ENCODE measurements at places on chromosomes 12 and 14.

- DNase-seq = no peak
These were observed 50.2 kb downstream of the FRMD6 start for GRCh38 chr14:51701951-51702350.

GRCh38 chr14:83260751-83261150 lies 1727.1 kb upstream of the SEL1L start:
- DNase-seq = no peak

DNA sequence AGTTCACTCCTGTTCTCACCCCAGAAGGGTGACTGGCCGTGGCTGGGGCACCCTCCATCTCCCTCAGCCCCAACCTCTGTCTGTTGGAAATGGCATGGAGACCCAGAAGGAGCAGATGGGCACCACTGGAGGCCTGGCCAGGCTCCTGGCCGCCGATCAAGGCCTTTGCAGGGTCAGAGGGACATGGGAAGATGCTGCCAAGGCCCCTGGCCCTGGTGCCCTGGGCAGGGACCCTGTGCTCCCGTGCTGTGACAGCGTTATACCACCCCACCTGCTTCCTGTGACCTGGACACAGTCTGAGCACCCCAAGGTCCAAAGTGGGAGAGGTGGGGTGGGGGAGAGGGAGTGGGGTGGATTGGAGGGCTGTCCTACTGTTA lies 3.5 kb downstream of the INF2 start:
- DNase-seq = no peak

DNA sequence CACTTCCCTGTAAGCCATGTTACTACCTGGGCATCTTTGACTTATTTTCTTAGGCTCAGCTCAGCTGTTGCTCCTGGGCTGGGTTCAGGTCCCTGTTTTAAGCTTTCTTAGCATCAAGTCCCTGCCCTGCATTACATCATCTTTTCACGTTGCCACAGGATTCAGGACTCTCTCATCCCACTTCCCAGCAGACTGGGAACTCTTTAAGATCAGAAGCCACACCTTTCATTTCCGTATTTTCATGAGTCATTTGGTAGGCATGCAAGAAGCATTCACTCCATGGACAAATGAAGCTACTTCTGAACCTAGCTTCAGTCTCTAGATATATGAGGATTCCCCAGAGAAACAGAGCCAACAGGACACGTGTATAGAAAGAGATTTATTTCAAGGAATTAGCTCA lies 726.8 kb downstream of the VRK1 start:
- no peak for DNase-seq

DNA sequence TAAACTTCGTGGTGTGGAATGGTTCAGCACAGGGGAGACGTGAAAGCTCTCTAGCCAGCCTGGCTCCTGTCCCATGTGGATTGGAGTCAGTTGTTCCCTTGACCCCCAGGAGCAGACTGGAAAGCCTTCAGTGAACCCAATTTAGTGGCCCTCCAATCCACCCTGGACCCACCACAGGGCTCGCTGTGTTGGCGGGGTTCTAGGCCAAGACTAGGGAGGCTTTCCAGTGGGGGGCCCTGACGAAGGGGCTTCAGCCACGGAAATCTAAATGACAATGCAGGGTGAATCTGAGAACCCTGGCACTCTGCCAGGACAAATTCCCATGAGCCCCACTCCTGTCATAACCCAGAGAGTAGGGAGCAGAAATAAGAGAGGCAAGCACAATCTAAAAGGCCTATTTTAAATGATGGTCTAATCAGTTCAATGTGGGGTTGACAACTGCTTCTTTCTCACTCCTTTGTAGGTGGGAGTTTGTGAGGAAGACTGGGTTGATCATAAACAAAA lies 110.8 kb downstream of the SLC35F4 start:
- DNase-seq = no peak

DNA sequence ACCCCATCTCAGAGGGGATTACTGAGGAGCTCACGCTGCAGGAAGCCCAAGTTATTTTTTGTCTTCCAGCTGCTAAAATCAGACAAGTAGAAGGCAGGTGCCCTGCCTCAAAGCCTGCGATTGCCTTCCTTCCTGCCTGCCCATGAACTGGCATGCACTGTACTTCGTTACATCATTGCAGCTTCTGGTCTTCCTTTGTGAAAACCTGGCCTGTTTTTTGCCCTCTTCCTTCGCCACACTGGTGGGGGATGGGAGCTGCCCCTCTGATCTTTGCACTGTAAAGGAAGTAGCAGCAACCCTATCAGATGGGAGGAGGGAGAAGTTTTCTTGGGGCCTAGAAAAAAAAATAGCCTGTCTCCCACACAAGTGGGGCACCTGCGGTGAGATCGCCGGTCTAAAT lies 1098.7 kb downstream of the BCL11B start:
- DNase-seq = no peak

DNA sequence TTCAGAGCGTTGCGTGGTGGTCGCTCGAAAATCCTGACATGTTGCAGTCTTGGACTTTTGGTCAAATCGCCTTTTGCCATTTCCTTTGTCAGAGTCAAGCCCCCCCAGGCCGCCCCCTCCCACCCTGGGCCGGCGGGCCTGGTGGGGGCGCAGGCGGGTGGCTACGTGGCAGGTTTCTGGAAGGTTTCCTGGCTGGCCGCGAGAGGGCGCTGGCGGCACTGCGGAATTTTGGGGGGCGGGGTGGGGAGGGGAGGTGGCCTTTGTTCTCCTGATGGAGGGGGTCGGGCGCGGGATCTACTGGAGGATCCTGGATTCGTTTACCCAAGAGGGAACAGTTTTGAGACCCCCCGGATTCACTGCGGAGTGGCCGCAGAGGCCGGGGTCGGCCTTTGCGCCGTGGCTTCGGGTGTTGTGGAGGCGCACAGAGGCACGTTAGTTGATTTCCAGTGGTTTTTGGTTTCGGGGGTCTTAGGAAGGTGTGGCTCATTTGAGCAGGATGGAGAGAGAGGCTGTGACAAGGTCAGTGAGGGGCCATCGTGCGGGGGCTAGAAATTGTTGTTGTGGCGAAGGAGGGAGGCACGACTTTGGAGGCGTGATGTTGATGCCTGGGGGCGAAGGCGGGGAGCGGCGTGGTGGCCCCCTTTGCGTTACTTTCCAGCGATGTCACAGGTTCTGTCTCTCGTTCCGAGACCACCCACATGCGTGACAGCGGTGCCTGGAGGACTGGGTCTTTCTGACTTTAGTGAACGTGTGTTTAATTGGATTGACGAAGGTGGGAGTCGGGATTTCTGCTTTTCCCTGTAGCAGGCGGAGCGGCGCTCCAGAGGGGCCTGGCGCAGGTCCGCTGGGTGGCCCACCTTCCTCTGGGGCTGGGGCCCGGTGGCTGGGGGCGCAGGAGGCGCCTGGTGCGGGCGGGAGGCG lies 1.4 kb downstream of the MEG3 start:
- DNase-seq = peak; percentile 30

DNA sequence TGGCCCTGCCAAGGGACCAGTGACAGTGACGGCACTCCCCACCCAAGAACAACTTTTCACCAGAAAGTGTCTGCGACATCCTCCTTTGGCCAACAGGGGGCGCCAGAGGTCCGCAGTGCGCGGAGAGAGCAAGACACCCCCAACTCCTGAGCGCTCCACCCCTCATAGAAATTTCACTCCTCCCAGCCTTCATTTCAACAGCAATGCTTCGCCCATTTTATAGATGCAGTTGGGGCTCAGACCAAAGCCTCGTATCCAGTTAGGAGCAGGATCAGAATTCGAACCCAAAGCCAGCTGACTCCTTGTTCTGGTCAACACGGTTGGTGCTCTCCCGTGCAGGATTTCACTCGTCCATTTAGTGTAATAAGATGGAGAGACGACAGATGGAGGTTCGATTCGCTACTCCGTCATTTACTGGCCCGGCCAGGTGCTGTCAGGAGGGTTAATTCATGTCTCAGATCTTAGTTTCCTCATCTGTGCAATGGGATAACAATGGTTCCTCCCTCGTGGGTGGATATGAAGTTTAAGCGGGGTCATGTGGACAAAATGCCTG lies 2.4 kb upstream of the POP5 start:
- peak; percentile 94 for DNase-seq

GRCh38 chr12:2129076-2129475 lies 76.3 kb downstream of the CACNA1C start:
- DNase-seq = no peak

- no peak for DNase-seq
These were observed 11.4 kb upstream of the LRTM2 start for GRCh38 chr12:1808798-1809480.

- DNase-seq = no peak
These were observed 192.9 kb upstream of the OR4E1 start for GRCh38 chr14:21866479-21866878.

Measured in stimulated activated CD8-positive, alpha-beta memory T cell treated with anti-CD3 and anti-CD28 coated beads, Interleukin-4, amount 100 ng/mL, for 48 hours (primary cell).